HFFc6 (cell line): ENCODE measurements at places on chromosomes 3 and 15. TPM values are rescaled to one million over a fixed set of nuclear protein-coding genes. Genes with fewer than 3 reads are reported as not detected.

Gene CDCP1
- total RNA-seq, result 0.63 to 1.9 TPM (median 0.97 TPM) in 3 replicates

Gene SERINC4
- 0.11 TPM in 1 of 3 replicates, not detected in the others for total RNA-seq

Gene CTDSPL
- 30.3 to 39.9 TPM (median 31.8 TPM) in 3 replicates for total RNA-seq

Gene SI
- total RNA-seq, result not detected in 3 replicates

Gene MAGEL2
- not detected in 2 replicates for total RNA-seq

Gene PPP1R14D
- not detected in 3 replicates for total RNA-seq

Gene GPR87
- total RNA-seq, result not detected in 3 replicates

- no peak for DNase-seq
- no peak overlapping the region for H3K27ac ChIP-seq
- peaks cover 11% of the 10 kb centered on the region for H3K27me3 ChIP-seq
Observed at GRCh38 chr3:53830944-53831343, 15.3 kb downstream of the CHDH start.

DNA sequence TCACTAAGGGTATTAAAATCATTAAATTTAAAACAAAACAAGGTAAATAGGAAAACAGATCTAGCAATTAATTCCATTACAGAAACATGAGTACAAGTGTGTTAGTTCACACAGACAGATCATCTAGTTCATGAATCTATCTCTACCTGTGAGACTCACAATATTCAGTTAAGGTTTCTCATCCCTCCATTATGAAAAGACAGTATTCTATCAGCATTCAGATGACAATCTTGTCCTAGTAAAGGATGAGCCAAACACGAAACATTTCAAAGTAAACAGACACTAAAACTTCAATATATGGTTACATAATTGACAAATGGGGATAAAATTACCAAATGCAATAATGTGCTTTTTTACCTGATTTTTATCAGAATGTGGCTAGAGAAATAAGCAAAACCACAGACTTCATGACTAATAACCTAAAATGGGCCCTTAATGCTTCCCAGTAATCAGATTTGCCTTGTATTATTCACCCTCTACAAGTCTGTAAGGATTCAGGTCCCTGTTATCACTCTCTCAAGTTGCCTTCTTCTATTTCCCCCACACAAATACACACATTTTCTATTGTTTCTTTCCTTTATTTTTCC is 126.8 kb downstream of the DLG1 start:
- DNase-seq, result peak; percentile 44
- H3K4me3 ChIP-seq, result no peak overlapping the region
- H3K27ac ChIP-seq, result peak overlapping the region; percentile 32

DNA sequence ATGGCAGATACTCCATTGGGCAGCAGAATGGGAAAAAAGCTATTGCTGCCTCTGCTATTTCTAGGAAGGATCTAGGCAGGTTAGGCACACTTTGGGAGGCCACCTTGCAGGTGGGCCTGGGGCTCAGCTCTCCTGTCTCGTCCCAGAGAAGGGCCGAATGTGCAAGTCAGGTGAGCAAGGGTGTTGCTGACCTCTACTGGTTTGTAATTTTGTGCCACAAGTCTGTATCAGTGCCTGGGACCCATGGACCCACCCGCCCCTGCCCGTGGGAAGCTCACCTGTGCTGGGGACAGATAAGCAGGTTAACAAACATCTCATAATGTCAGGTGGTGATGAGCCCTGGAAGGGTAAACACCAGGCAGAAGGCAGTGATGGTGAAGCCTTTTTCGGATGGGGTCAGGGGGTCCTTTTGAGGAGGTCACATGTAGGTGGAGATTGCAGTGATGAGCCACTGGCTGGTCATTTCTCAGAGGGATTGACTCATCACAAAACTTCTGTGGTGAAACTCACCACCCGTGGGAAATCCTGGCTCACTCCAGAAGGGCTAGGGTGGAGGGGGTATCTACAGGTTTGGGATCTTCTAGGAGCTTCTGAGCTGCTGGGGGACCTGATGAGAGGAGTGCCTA is 161.3 kb downstream of the KLF13 start:
- peaks cover 9% of the 10 kb centered on the region for H3K27me3 ChIP-seq
- DNase-seq, result peak; percentile 11
- H3K4me3 ChIP-seq, result no peak overlapping the region
- H3K27ac ChIP-seq, result peak overlapping the region; percentile 60; the same call in 1 of the 2 replicates
- peaks cover 36% of the 10 kb centered on the region for H3K4me1 ChIP-seq
- peaks cover 21% of the 10 kb centered on the region for H3K36me3 ChIP-seq

GRCh38 chr3:9803494-9803893 is 6.6 kb upstream of the TTLL3 start:
- H3K27ac ChIP-seq, result peak overlapping the region; percentile 17; the same call in 1 of the 2 replicates
- H3K4me1 ChIP-seq, result peaks cover 23% of the 10 kb centered on the region
- H3K27me3 ChIP-seq, result peaks cover 7% of the 10 kb centered on the region; the same call in 1 of the 2 replicates
- H3K4me3 ChIP-seq, result no peak overlapping the region
- H3K36me3 ChIP-seq, result peaks cover 17% of the 10 kb centered on the region
- DNase-seq, result no peak

DNA sequence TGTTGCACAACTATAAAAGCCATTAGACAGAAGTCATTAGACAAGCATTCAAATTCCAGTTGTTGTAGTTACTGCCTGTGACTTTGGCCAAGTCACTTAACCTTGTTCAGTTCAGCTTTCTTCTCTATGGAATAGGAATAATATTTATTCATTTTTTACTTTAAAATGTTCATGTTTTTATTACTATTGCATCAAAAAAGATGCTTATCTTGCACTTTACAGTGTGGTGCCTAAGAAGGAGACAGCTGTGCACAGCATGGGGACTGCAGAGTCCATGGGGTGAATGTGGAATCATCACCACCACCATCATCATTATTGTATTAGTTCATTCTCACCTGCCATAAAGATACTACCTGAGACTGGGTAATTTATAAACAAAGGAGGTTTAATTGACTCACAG is 504.2 kb downstream of the SOX2 start:
- 0 out of 2 replicates have a peak, but pooled peaks cover 3% of the 10 kb centered on the region for H3K27me3 ChIP-seq
- H3K27ac ChIP-seq, result no peak overlapping the region
- no peaks in the 10 kb centered on the region for H3K4me1 ChIP-seq
- H3K4me3 ChIP-seq, result no peak overlapping the region

DNA sequence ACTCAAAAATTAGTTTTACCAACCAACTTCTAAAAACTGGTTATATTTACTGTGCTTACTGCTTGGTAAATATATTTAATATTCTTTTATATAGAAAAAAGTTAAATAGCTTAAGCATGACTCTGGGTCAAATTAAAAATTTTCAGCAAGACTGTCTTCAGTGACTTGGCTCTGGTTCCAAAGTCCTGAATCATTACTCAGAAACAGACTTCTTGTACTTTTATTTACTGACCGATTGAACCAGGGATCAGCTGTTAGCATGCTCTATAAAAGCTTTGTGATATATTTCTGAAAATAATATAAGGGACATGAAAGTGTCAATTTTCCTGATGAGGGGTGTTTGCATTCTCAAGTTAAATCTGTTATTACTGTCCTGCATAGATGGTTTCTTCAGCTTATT is 164.3 kb downstream of the MCTP2 start:
- no peaks in the 10 kb centered on the region for H3K27me3 ChIP-seq
- H3K27ac ChIP-seq, result no peak overlapping the region
- DNase-seq, result peak; percentile 49
- peaks cover 4% of the 10 kb centered on the region; the same call in 1 of the 2 replicates for H3K4me1 ChIP-seq

DNA sequence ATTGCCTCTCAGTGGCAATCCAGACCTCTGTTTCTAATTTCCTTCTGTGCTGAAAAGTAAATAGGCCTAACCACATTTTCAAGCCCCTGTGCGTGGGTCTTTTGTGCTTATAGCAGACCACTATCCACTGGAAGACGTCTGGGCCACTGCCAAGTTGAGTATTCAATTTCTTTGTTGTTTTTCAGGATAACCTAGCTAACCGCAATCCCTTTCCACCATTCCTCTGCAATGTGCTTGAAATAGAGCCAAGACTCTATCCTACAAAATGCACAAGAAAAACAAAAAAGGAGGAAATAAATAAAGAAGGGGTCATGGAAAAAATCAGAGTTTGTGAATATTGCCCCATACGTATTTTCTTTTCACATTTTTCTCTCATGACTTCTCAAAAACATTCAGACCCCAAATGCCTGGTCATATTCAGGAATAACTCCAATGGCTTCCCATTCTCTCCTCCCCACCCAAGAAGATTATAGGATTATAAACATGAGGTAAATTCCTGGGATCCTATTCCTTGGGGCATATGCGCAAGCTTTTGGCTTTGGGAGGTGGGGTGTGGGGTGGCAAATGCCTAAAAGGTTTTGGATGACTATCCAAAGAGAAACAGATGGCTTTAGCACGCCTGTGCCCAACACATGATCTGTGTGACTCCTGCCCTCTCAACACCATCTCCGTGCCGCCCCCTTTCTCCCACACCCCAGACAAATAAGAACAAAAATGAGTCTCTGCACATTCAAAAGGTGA is 217.9 kb upstream of the THBS1 start:
- peaks cover 100% of the 10 kb centered on the region for H3K4me1 ChIP-seq
- no peaks in the 10 kb centered on the region for H3K36me3 ChIP-seq
- peak; percentile 96 for DNase-seq
- no peaks in the 10 kb centered on the region for H3K27me3 ChIP-seq

DNA sequence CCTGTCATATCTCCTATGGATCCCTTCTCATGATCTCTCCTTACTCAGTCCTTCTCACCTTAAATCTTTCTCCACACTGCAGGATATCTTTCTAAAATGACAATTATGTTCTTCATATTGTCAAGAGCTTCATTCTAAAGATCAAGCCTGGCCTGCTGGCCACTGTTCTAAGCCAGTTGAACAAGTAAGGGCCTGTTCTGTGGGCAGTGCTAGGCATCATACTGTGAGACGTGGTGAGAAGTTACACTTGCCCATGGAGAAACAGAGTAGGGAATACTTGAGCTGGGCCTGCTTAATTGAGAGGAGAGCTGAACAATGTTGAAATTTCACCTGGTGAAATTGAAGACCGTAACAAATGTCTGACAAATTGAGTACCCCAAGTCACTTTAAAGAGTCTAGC is 184.1 kb upstream of the RASGRP1 start:
- no peak overlapping the region for H3K27ac ChIP-seq
- peaks cover 8% of the 10 kb centered on the region; the same call in 1 of the 2 replicates for H3K36me3 ChIP-seq
- no peaks in the 10 kb centered on the region for H3K27me3 ChIP-seq
- DNase-seq, result no peak

DNA sequence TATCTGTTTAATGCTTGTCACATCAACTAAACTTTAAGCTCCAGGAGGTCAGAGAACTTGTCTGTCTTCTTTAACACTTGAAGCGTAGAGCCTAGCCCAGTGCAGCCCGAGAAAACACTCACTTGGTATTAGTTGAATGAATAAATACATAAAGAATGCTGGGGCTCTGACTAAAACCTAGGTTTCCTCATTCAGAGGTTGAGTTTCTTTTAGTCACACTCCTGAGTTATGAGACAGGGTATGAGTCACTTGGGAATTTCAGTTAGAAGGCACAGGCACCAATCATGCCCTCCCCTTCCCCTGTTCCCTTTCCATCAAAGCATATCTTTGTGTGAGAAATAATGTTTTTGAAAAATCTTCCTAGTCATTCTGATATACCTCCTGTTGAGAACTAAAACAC is 589.8 kb upstream of the DPPA4 start:
- no peaks in the 10 kb centered on the region for H3K36me3 ChIP-seq
- H3K4me3 ChIP-seq, result peak overlapping the region; percentile 49
- peak overlapping the region; percentile 93 for H3K27ac ChIP-seq
- H3K4me1 ChIP-seq, result peaks cover 85% of the 10 kb centered on the region
- peak; percentile 94 for DNase-seq

GRCh38 chr15:88579322-88579721 is 32.8 kb upstream of the DET1 start:
- no peaks in the 10 kb centered on the region; the same call in 1 of the 2 replicates for H3K4me1 ChIP-seq
- peaks cover 15% of the 10 kb centered on the region for H3K27me3 ChIP-seq
- no peak for DNase-seq
- H3K4me3 ChIP-seq, result no peak overlapping the region

- H3K36me3 ChIP-seq, result no peaks in the 10 kb centered on the region
- no peaks in the 10 kb centered on the region for H3K27me3 ChIP-seq
- DNase-seq, result peak; percentile 64
- H3K4me3 ChIP-seq, result peak overlapping the region; percentile 50
- H3K27ac ChIP-seq, result peak overlapping the region; percentile 93
Observed at GRCh38 chr3:112770032-112770626, 76.5 kb downstream of the CD200R1L start.

DNA sequence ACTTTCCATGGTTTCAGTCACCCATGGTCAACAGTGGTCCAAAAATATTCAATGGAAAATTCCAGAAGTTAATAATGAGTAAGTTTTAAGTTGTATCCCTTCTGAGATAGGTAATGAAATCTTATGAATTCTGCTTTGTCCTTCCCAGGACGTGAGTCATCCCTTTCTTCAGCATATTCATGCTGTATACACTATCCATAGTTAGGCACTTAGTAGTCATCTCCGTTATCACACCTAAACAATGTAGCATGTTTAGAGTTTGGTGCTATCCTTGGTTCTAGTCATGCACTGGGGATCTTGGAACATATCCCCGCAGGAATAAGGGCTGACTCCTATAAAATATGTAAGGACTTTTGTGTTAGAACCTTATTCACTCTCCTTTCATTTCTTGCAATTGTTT is 153.2 kb downstream of the UNC13C start:
- H3K36me3 ChIP-seq, result no peaks in the 10 kb centered on the region
- H3K27ac ChIP-seq, result no peak overlapping the region
- no peaks in the 10 kb centered on the region for H3K4me1 ChIP-seq
- H3K4me3 ChIP-seq, result no peak overlapping the region
- no peaks in the 10 kb centered on the region for H3K27me3 ChIP-seq

DNA sequence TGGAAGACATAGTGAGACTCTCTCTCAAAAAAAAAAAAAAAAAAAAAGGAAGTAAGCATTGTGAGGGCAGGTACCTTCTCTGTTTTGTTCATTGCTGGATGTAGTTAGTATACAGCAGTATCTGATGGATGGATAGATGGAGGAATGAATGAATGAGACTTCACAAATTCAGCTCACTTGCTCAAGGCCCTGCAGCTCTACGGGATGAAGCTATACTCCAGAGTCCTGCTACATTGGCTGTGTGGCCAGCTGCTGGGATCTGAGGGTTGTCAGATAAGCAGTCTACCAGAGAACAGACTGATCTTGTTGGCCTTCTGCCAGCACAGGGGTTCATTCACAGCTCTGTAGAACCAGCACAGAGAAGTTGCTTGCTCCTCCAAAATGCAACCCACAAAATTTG is 35.0 kb downstream of the MLH1 start:
- H3K4me1 ChIP-seq, result peaks cover 29% of the 10 kb centered on the region
- peaks cover 4% of the 10 kb centered on the region for H3K27me3 ChIP-seq
- H3K27ac ChIP-seq, result no peak overlapping the region; the same call in 1 of the 2 replicates

DNA sequence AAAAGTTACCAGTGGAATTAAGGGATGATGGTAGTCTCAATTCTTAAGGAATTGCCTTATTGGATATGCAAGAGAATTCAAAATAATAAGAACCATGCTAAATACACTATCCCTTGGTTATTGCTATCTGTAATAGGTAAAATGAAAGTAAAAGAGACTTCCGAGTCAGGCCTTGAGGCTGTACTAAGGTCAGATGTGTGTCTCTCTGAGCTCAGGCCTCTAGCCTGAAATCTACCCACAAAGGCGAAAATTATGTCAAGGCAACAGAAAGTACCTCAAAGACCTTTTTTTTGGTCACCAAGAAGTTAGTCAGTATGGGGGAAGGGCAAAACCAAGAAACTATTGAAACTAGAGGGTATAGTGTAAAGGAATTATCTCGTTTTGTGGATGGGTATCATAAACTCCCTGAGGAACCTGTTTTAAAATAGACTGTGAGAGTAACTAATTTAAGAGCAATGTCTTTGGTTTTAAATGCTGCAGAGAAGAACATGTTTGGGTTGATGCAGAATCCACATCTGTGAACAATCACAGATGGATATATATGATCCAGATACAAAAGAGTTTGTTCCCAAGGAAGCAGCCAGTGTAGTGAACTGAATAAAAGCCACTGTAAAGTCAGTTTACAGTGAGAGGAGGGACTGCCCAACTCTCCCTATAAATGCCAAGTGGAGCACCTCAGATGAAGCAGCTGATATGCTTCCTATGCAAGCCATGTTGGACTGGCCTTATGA is 382.3 kb upstream of the SEMA6D start:
- DNase-seq, result no peak
- H3K4me3 ChIP-seq, result no peak overlapping the region
- H3K27me3 ChIP-seq, result peaks cover 5% of the 10 kb centered on the region; the same call in 1 of the 2 replicates
- no peaks in the 10 kb centered on the region for H3K36me3 ChIP-seq
- no peak overlapping the region for H3K27ac ChIP-seq
